ENCODE measurements at places on chromosomes 16 and 17.

- DNase-seq = no peak
Observed at GRCh38 chr16:28538733-28539596, at the start of gene NUPR1. TSS of gene NUPR1 (minus strand) at chr16:28538974. CDS start at chr16:28538907, 67 bp downstream.

DNA sequence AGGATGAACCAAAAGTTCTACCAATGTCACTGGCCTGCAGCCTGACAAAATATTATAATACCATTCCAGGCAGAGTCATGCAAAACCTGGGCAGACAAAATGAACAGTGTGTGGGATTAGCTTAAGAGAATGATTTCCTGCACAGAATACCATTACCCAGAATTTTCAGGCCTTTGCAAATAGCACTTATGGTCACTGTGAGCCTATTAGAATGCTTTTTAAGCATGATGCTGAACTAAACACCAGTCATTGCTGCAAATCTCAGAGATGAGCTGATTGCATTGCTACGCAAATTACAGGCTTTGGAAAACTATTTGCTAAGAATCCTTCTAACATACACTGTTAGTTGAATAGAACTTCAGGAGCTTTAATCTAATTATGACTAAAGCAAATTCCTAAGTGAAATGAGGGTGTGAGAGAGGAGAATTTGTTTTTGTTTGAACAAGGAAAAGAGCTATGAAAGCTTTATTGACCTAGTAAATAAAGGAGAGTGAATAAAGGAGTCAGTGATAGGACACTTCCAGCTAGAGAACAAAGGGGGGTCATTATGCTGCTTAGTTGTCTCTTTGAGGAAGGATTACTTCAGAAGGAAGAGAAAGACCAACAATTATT, 398.8 kb downstream of the HS3ST3B1 start:
- no peak for DNase-seq

GRCh38 chr17:47335101-47335936, 11.6 kb downstream of the EFCAB13 start:
- no peak for DNase-seq

- no peak for DNase-seq
Observed at GRCh38 chr16:80792031-80792430, 12.4 kb downstream of the CDYL2 start.

DNA sequence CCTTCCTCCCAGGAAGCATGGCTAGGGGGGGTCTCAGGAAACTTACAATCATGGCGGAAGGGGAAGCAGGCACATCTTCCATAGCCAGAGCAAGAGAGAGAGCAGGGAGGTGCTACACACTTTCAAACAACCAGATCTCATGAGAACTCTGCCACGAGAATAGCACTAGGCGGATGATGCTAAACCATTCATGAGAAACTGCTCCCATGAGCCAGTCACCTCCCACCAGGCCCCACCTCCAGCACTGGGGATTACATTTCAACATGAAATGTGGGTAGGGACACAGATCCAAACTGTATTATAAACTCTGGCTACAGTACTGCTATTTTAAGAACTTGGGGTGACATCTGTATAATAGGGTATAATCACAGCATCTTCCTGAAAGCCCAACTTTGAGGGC, 83.1 kb upstream of the CACNG5 start:
- no peak for DNase-seq

GRCh38 chr16:67677712-67678111, 11.1 kb downstream of the C16orf86 start:
- DNase-seq = no peak

- no peak for DNase-seq
Observed at GRCh38 chr16:79097771-79098170, 502.8 kb downstream of the MAF start.

GRCh38 chr17:80773243-80773991, 218.2 kb upstream of the CHMP6 start:
- peak; percentile 66 for DNase-seq

DNA sequence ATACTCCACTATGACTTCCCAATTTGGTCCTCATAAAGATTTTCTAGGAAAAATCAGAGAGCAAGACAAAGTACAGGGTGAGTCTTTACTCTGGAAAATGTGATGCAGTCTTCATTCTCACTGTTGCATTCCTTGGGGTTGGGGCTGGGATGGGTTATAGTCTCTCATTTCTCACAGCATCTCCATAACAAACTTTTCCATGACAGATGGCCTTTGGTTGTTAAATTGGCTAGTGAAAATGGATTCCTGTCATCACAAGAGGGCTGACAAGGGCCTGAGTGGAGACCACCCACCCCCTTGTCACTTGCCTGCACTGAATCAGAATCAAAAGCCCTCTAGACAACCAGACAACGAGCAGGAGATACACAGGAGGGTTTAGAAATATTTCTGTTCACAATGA, 174.6 kb downstream of the AATF start:
- no peak for DNase-seq

- no peak for DNase-seq
Observed at GRCh38 chr17:58238147-58238634, at the start of gene LPO. TSS of gene LPO (plus strand) at chr17:58238584. CDS start at chr17:58242980, 4,396 bp downstream.

GRCh38 chr17:37789771-37790541, 45.1 kb upstream of the HNF1B start:
- no peak for DNase-seq

DNA sequence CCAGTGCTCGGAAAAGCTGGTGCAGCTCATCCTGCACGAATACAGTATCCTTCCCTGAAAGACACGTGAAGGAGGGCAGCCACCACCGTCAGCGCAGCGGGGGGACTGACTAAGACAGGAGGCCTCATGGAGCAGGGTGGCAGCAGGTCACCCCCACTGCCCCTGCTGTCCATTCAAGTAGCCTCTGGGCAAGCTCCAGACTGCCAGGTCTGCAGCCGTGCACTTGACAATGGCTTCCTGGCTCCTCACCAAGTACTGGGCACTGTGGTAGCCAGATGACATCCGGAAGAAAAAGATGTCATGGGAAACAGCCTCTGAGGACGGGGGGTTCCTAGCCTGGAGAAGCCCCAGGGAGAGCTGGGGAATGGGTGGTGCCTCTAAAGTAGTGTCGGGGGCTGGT, 7.9 kb upstream of the MYO15A start:
- DNase-seq = no peak

DNA sequence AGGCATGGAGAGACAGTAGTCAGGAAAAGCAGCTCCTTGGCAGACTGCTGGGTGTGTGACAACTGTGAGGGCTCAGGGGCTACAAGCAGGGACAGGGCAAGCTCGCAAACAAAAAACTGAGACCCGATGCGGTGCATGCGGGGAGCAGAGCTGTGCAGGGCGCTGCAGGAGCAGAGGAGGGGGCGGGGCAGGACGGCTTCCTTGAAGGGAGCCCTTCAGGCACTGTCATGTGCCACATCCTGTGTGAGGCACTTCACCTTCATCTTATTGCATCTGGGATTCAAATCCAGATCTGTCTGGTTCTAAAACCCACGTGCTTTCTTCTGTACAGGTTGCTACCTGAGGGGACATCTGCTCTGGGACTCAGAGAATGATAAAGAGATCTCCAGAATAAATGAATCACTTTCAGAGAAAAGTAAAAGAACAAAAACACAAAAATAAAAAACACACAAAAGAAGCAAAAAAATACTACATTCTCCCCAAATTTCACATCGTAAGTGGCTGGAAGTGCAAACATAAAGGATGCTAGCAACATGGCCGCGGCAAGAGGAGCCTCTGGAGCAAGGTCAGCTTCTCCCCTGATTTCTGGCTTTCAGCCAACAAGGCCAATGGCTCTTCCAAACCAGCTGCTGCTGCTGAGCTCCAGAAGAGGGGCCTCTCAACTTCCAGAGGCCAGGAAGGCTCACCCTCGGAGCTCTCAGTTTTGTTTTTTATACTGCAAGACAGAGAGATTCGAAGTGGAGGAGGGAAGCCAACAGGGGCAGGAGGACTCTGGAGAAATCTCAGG, 14.2 kb downstream of the LYRM9 start:
- DNase-seq = no peak

GRCh38 chr17:34377078-34377823, 14.2 kb upstream of the CCL1 start:
- DNase-seq = no peak

DNA sequence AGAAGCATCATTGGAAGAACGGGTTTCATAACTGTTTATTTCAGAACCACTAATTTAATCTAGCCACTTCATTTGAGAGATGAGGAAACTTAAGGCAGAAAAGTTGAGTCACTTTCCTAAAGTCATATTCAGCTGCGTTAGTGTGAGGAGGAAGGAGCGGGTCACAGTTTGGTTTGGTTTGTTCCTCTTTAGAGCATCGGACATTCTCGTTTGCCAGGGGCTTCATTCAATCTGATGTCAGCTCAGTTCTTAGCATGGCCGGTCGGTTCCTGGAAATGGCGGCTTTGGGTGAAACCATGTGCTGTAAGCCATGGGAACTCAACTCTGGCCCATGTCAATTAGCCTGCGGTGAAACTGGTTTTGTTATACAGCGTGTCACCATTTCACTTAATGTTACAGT, 186.5 kb downstream of the LGALS9B start:
- no peak for DNase-seq

DNA sequence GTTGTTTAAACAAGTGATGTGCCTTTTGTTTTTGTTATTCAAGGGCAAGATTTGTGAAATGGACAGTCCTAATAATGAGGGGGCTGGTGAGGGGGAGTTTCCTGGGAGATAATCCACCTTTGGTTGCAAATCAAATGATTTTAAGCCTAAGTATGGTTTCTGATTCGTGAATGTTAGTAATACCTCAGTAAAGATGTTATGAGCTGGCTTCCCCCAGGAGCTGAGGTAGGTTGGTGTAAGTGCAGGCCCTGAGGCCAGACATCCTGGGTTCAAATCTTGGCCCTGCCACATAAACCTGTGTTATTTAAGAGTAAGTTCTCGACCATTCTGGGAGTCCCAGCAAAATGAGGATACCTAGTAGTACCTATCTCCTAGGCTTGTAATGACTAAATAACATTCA, 1.5 kb downstream of the SNX29 start:
- DNase-seq = no peak

DNA sequence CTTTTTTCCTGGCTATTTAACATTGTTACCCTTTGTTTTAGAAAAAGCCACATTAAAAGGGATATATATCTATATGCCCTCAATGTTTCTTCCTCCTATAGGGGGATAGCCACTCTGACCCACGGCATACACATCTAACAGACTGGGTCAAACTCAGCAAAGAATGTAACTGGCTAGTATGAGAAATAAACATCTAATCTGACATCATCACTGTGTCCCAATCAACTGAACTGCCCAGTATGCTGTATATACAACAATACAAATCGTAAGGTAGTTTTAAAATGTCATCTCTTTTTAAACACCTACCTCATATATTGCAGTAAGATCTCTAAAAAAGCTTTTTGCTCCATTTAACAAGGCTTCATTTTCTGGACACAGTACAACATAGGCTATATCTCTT, 39.9 kb upstream of the INTS2 start:
- DNase-seq = no peak

GRCh38 chr17:34306466-34306865, 12.8 kb upstream of the CCL8 start:
- DNase-seq = no peak

DNA sequence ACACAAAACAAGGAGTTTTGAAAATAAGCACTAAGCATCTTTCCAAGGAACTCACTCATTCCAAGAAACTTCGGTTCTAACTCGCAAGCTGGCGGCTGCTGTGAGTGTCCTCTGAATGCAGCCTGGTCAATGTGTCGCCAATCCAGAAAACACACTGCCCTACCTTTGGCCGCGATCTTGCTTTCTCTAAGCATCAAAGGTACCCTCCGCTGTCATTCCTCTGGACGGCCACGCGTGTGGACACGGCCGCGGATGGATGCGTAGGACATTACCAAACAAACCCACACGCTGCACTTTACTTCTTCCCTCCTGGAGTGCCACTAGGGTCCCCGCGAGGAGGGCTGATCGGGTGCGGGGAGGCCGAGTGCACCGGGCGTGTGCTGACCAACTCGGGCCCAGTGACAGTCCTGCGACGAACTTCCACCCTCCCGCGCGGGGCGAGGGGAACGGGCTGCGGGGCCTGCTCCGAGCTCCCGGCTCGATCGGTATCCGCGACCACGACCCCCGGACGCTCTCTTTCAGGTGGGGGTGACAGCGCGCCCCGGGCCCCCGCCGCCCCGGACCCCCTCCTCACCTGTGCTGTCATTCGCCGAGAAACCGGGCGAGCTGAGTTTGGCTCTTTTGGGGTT, 1.1 kb downstream of the CREBBP start:
- DNase-seq = no peak

DNA sequence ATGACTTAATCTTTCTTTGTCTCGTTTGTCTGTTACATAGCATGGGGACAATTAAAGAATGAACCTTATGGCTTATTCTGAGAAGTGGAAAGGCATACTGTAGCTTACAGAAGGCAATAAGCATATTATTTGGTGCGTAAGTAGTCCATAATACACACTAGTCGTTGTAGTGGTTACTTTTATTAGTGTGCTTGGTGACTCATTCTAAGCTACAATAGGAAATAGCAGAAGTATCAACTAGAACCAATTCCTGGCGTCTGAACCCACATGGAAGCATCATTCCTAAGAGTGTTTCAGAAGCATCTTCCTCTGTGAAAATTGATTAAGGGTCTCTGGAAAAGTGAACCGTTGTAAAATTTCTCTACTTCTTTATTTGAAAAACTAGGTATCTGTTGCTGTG, 777.8 kb upstream of the EEF2KMT start:
- no peak for DNase-seq

GRCh38 chr16:4298761-4299522, 16.9 kb upstream of the GLIS2 start:
- no peak for DNase-seq

GRCh38 chr17:20066253-20066652, 57.1 kb downstream of the SPECC1 start:
- DNase-seq = no peak

DNA sequence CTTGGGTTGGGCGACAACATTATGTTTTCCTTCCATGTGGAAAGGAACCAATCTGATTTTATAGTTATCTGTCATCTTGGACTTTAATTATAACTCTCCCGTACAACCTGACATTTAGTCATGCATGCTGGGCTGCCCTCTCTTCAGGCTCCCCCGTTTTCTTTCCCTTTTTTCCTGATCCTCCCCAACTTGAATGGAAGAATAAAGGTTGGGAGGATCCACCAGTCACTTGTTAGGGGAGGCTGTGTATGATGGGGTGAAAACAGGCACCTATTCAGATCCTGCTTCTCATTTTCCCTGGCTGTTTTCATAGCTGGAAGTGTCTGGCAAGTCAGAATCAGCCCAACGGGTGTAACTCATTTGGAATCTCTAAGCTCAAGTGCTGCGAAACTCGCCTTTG, 267.2 kb upstream of the SALL1 start:
- DNase-seq = peak; percentile 36

GRCh38 chr17:38815576-38816193, 9.4 kb downstream of the CWC25 start:
- DNase-seq = no peak

- DNase-seq = no peak
Observed at GRCh38 chr17:5513628-5514027, 27.3 kb downstream of the MIS12 start.

- no peak for DNase-seq
Observed at GRCh38 chr16:57527027-57527426, 9.3 kb downstream of the CCDC102A start.

- DNase-seq = no peak
Observed at GRCh38 chr17:49196520-49196919, 13.9 kb downstream of the GNGT2 start.

Measured in NCI-H2081 (cell line).